ENCODE measurements at places on chromosomes 6 and 20.

DNA sequence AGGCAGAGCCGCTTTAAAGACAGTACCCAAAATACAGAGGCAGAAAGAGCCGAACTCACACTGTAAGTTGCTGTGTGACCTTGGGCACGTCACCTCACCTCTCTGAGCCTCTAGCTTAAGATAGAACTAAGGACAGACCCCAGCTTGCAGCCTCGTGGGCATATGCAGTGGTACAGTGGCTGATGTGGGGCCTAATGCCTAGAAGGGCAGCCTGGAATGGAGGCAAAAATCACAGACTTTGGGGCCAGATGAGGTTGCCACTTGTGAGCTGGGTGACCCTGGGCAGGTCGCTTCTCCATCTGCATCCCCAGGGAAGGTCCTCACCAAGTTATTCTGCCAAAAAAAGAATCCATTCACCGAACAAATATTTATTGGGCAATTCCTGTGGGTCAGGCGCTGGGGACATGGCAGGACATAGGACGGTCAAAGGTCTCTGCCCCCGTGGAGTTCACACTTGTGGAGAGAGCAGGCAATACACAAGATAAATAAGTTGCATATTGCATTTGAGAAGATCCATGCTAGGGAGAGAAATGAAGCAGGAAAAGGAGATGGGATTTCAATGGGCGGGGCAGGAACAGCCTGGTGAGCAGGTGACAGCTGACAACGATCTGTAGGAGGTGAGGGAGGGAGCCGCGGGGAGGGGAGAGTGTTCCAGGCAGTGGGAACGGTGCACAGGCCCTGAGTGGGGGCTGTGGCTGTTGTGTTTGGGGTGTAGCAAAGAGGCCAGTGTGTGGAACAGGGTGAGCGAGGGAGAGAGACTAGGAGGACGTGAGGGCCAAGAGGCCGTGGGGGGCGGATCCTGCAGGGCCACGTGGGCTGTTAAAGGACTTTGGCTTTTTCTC lies 115.2 kb downstream of the CEBPB start:
- no peak for DNase-seq

- peak; percentile 56 for DNase-seq
Observed at GRCh38 chr6:54267798-54268197, 40.4 kb upstream of the TINAG start.

DNA sequence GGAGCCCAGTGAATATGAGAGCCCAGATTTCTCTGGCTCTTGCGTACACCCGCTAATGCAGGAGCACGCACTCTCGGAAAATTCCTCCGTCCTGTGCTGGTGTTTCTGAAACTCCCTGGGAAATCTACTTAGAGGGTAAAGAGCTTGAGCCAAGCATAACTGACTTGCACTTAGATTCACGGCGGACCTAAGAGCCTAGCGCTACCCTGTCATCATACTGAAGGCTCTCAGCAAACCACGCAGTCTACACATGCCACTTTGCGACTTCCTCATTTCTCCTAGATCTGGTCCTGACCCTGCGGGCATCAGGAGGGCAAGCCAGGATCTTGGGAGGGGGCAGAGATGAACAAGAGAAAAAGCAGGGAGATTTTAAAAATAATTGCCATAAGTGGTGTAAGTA lies 324.7 kb downstream of the CD83 start:
- DNase-seq: no peak

- no peak for DNase-seq
Observed at GRCh38 chr6:167663784-167664443, 162.8 kb upstream of the AFDN start.

DNA sequence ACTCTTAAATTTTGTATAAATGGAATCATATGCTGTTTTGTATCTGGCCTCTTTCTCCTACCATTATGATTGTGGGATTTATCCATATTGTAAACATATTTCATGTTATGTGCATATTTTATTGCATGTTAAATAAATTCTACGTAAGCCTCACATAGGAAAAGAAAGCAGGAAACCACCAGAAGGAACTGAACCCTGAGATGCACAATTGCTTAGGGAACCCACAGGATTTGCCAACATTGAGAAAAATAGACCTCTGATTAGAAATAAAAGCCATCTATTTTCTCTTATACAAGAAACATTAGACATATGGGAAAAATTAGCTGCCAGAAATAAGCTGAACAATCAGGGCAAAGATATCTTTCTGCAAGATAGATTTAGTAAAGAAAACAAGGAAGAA lies 111.2 kb upstream of the CARMIL1 start:
- DNase-seq: no peak

DNA sequence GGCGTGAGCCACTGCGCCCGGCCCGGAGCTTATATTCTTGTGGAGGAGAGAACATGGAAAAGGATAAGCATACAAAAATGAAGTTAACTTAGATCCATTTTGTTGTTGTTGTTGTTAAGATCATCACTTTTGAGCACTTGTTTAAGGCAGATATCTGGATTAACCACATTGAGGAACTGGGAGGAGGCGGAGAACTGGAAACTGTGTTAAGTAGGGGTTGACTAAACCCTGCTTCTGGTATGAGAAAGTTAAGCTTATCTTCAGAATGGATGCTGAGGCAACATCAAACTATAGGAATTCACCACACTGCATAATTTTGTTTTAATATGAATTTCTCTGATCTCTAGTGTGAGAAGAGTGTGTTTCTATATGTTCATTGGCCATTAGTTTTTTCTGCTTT lies 57.6 kb downstream of the GCNT2 start:
- no peak for DNase-seq

Measured in NCI-H460 (cell line).